Left cardiac atrium (tissue), 4 donors: ENCODE measurements at places on chromosomes 6 and 20. TPM values are rescaled to one million over a fixed set of nuclear protein-coding genes. Genes with fewer than 3 reads are reported as not detected.

Gene SAMD5
- total RNA-seq, result 1.6 TPM

Gene ZFP64
- 6.7 TPM for total RNA-seq

Gene TPD52L2
- 68.7 TPM for total RNA-seq

Gene SMPD2
- total RNA-seq, result 4.8 TPM

Gene MEI4
- total RNA-seq, result 0.84 TPM

Gene SYTL3
- total RNA-seq, result 3.7 TPM

Gene EYA4
- total RNA-seq, result 7.2 TPM

Gene ENPP3
- 0.53 TPM for total RNA-seq

Gene MAS1
- total RNA-seq, result not detected

Gene EPB41L2
- 130 TPM for total RNA-seq

Gene WFDC5
- not detected for total RNA-seq

Gene SUMO4
- 0.71 TPM for total RNA-seq

Gene BTNL2
- not detected for total RNA-seq

Gene RHAG
- total RNA-seq, result 0.97 TPM

Gene MAP1LC3A
- total RNA-seq, result 76.7 TPM

Gene ISM1
- total RNA-seq, result 2.2 TPM

Gene SLC17A3
- not detected for total RNA-seq

Gene TBX18
- 19.4 TPM for total RNA-seq

Gene PRICKLE4
- 2.1 TPM for total RNA-seq

Gene SRSF3
- 201 TPM for total RNA-seq

Gene SRMS
- total RNA-seq, result not detected

Gene OR2H1
- not detected for total RNA-seq

Gene RFX6
- total RNA-seq, result not detected

Gene WASF1
- 3.0 TPM for total RNA-seq

Gene GPR63
- total RNA-seq, result 0.21 TPM

Gene COMMD7
- total RNA-seq, result 38.1 TPM

Gene XRN2
- total RNA-seq, result 43.6 TPM

Gene TFAP2D
- not detected for total RNA-seq

Gene GSTA5
- not detected for total RNA-seq

Gene GJA10
- not detected for total RNA-seq

Gene MCCD1
- total RNA-seq, result not detected

Gene SMLR1
- total RNA-seq, result not detected

Gene MTG2
- 28.9 TPM for total RNA-seq

Gene NINL
- total RNA-seq, result 5.1 TPM

Gene WTAP
- 42.1 TPM for total RNA-seq

Gene PXDC1
- 57.3 TPM for total RNA-seq

Gene HCRTR2
- total RNA-seq, result not detected

Gene C20orf144
- total RNA-seq, result 0.29 TPM

Gene KIF25
- 0.34 TPM for total RNA-seq

Gene CGAS
- 2.0 TPM for total RNA-seq

Gene PRDM13
- total RNA-seq, result not detected

Gene RAMACL
- total RNA-seq, result 0.71 TPM

Gene PDE10A
- 7.1 TPM for total RNA-seq

Gene SLC22A2
- not detected for total RNA-seq

Gene ROS1
- total RNA-seq, result not detected

Gene ZNF831
- 0.31 TPM for total RNA-seq

Gene HDGFL1
- total RNA-seq, result not detected

Gene BPIFA1
- total RNA-seq, result not detected

Gene HLA-DMA
- 20.5 TPM for total RNA-seq
